ENCODE measurements at places on chromosomes 5 and 9.
A peak's percentile ranks its signal among the peaks of the same experiment; 100 is the strongest.

GRCh38 chr5:170865622-170866021 is 3.8 kb downstream of the RANBP17 start:
- DNase-seq = no peak

GRCh38 chr9:130443840-130444492 is 795 bp upstream of the ASS1 start:
- DNase-seq = no peak

DNA sequence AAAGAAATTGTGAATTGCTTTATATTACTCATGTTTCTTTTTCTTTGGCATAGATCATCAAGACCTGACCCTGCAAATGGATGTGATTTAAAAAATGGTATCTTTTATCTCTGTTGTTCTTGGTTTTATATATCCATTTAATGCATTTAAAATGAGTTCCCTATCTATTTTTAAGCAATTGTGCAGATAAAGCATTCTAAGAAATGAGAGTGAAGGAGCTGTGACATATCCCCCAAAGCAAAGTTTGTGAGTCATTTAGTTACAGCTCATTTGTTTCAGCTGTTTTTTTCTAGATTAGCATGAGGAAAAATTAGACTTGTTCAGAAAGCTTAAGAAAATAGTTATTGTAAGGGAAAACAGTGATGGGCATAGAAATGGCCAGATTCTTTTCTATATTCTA is 7.6 kb upstream of the ELOVL7 start:
- no peak for DNase-seq

DNA sequence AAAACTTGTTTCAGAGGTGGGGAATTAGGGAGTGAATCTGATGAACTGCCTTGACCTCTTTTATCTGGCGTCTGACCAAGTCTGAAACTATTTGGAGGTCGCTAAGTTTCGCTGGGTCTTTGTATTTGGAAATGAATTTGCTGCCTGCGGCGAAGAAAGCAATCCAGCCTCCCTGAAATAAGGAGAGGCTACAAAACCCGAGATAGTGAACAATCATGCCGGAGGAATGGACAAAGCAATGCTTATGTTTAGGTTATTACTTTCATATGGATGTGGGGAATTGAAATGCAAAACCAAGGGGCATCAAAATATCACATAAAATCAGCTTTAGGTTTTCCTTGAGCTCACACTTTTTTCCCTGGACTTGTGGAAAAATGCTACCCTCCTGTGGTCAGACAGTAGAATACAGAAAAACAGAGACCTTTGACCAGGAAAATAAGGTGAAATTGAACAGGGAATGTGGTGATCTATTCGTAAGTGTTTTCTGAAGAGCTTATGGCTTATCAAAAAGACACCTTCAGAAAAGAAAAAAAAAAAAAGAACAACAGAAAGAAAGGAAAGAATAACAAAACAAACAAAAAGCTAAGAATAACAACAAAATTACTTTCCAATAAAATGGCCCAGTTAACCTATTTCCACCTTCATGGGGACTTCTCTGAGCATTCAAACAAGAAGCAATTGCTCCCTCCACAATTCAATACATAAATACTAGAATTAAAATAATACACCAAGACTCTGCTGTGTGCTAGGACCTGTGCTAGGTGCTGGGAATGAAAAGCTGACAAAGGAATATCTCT is 68.6 kb upstream of the DPYSL3 start:
- DNase-seq = peak; percentile 29

DNA sequence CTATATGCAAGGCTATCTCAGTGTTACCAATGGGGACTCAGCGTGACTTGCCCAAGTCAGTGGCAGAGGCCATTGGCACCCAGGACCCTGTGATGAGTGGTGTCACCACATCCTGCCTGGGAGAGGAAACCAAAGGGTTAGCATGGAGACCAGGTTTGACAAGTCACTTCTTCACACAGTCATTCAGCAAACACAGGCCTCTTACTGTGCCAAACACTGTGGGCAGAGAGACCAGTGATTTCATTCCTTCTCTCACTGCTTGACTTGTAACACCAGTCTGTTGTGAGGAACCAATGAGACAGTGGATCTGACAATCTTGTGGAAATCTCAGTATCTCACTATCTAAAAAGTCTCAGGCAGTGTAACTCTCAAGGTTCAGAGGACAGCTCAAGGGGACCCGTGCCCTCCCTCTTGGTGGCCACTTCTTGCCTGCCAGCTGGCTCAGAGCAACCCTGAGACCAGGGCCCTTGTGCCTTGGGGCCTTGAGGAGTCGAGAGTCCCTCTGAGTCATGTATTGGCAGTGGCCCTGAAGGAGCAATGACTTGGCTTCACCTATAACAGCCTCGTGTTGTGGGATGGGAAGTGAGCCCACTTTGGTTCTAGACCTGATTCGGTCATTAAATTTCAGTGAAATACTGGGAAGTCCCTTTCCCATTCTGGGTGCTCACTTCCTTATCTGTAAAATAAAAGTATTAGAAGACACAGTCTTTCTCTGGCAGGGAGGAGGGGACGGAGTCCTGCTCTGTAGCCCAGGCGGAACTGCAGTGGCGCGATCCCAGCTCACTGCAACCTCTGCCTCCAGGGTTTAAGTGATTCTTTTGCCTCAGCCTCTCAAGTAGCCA is 1.6 kb downstream of the FABP6 start:
- DNase-seq = no peak

- no peak for DNase-seq
Measured at GRCh38 chr5:128722551-128722950, 184.5 kb upstream of the FBN2 start.

DNA sequence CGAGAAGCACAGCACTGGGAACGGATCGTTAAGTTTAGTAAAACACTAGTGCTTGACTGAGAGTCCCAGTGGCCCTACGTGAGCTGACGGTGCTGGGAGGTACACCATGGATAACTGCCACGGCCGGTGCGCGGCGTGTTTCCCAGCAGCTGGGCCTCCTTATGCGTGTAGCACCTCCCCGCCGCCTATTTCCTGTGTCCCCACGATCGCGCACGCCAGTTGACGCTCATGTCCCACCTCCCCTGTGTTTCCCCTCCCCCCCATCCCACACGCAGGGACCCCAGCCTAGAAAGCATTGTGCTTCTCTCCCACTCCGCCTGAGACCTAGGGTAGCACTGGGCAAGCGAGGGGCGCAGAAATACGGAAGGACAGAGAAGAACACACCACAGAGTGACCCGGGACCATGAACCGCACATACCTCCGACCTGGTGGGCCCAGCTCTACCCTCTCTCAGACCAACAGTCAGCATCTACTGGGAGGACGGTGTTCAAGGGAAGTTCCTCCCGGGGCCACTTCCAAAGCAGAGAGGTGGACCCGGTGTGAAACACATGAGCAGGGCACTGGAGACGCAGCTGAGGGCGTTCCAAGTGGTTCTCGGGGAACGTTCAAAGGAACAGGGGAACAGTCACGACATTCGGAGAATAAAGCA is 45.6 kb downstream of the DBH start:
- DNase-seq = no peak

Measured in NB4 (cell line).